Sigmoid colon (tissue), 7 donors: ENCODE measurements at places on chromosomes 4 and X.

DNA sequence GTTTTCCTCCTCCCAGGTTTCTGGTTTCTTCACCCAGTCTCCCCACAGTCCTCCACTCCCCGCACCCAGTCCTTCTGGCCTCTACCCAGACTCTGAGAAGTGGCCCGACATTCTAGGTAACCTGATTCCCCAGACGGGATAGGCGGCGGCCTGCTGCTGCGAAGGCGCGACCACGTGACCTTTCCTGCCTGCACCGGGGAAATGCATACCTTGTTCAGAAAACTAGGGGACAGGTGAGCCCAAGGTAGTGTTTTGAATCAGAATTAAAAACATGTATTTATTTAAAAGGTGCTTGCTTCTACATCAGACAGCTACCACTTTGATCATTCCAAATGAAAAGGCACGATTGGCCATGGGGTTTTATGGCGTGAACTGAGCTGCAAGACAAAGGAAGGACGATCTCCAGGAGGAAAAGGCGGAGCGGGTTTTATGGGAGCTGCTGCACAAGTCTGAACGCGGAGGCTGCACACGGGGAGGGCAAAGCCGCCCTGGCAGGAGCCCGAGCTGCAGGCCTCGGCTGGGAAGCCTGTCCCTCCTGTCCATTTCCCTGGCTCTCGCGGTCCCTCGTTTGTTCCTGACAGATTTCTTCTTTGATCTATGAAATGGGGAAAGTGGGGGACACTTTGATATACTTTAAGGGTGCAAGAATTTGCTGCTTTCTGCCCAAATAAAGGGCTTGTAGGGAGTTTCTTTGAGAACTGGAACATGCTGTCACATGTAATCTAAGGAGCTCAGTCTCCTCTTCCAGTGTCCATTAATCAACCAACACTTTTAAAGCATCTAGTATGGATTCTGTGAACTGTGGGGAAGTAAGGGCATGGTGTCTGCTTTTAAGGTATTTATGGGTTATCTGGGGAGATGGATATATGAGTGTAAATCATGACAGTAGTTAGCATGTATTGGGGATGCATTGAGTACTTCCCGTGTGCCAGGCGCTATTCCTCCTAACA lies 150.9 kb downstream of the SPRY1 start:
- DNase-seq = no peak

DNA sequence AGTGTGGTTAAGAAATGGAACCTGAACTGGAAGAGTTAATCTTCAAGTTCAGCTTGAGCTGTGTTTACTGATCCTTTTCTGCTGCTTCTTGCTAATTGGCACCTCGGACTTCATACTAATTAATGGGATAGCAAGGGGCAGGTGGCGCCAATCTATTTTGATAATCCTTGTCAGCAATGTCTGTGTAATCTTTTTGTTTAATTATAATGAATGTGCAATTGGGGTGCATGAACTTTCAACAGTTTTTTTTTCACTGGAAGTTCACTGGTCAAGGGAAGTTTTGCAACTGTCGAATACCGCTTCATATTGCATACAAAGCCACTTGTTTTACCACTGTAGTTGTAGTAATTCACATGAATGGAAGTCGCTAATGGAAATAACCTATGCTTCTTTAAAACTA lies 261.0 kb downstream of the BMPR1B start:
- DNase-seq = no peak

- DNase-seq = no peak
These were observed 73.2 kb upstream of the NPNT start for GRCh38 chr4:105822061-105822460.

GRCh38 chr4:140703463-140703862 lies 52.7 kb downstream of the TBC1D9 start:
- no peak for DNase-seq

- no peak for DNase-seq
These were observed 62.4 kb downstream of the MAOA start for GRCh38 chrX:43718546-43718945.

DNA sequence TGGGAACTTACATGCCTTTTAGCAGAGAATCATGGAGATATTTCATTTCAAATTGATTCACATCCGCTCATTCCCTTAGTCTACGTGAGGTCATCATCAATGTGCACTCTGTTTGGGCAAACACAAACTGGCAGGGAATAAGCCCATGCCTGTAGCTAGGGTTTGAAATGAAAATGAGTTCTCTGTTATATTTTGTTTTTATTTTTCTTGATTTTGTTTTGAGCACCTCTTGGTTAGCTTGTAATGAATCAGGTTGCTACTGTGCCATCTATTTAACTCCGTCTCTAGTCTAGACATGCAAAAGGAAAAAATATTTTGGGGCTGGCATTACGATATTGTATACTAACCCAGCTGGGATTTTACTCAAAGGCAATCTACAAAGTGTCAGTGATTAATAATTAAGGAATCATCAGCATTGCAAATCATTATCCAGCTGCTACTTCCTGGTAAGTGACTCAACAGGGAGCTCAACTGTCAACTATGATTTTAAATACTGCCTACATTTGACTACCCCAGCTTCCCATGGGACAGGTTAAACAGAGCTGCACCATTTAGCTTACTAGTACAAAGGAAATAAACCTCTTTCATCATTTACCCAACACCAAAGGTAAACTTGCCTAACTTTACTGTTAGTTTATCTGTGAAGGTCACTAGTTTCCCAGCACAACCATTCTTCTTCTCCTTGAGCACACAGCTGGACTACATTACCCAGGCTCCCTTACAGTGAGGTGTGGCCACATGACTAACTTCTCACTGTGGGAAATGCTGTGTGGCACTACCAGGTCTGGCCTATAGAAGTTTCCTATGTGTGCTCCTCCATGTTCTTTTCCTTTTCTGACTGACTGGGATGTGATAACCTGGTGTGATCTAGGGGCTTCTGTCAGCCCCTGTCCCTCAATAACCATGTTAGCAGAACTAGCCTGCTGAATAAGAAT lies 21.2 kb upstream of the TRPC5OS start:
- no peak for DNase-seq

DNA sequence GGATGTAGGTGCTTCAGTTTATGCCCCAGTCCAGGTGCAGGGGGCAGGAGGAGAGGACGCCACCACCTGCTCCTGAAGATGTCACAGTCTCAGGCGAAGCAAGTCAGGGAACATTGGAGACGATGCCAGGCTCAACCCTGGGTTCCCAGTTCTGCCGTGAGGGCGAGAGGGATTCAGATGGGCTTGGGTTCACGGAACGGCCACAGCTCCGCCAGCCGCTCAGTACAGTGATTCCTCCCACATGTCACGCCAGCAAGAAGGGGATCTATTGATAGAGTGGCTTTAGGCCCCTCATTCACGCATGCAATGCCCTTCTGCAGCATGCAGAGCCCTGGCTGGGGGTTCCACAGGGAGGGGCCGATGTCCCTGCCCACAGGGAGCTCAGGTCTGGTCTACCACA lies 34.2 kb downstream of the ADRA2C start:
- no peak for DNase-seq

GRCh38 chr4:180617196-180617595 lies 1626.0 kb upstream of the TENM3 start:
- DNase-seq = no peak

- DNase-seq = no peak
These were observed 223.6 kb downstream of the RBMX2 start for GRCh38 chrX:130625386-130625785.

DNA sequence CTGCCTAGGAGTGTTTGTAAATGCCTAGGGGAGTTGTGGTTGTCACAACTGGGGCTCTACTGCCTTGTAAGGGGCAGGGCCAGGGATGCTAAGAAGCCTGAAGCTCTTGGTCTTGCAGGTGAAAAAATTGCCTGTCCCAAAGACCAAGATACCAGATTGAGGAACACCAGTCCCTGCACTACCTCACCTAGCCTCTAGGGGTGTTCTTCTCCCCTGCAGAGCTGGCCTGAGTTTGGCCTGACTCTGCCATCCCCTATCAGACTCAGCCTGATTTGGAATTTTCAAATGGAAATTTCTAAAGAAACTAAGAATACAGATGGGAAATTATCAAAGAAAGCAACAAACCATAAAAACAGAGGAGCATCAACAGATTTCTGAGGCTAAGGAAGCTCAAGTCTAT lies 90.4 kb downstream of the ZC4H2 start:
- DNase-seq = no peak

DNA sequence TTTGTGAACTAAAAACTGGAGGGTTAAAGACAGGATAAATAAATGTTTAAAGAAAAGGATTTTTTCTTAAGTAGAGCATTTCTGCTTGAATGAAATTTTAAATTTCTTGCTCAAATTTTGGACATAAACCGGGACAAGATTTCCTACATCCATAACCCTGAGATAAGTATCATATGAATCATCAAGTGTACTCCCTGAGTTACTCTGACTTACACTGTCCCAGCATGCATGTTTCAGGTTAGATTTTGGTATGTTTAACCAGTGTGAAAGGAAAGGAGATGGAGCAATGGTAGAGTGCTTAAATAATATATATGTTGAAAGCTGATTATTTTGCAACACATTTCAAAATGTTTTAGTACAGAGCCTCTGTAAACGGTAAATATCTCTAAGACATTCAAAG lies 175.2 kb downstream of the ADGRL3 start:
- no peak for DNase-seq

DNA sequence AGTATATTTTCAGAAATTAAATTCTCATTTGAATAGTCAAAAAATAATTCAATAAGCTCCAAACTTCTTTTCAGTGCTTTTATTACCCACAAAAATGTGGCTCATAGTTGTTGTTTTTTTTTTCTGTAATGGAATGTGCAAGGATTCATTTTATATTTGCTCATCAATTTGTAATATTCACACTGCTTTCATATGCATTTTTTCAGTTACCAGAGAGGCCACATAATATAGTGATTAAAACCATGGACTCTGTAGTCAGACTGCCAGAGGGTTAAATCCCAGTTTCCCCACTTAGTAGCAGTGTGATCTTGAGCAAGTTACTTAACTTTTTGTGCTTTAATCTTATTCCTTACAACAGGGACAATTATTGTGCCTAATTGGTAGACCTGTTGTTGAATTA lies 64.5 kb downstream of the FAM9B start:
- no peak for DNase-seq

DNA sequence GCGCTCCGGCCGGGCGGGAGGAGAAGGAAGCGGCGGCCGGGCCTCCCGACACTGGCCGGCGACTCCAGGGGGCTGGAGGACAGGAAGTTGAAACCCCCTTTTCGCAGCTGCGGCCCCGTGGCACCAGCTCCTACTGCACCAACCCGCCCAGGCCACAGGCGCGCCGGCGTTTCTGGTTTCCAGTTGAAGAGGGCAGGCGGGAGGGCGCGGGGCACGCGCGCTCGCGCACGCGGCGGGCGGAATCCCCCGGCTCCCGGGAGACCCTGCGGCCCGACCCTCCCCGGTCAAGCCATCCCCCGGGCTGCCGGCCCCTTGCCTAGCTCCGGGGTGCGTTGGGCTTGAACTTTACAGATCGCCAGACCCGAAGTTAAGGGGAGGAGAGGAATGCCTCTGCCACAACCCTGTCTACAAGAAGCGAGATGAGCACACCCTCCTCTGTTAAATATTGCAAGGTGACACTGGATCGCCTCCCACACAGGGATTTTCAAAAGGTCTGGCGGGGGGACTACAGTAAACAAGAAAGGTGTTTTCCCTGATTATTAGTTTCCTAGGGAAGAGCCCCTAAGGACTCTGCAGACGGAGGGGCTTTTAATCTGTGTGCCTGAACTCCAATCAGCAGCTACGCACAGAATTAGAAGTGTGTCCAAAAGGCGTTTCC lies 1.4 kb downstream of the ELOVL6 start:
- DNase-seq = peak; percentile 73

DNA sequence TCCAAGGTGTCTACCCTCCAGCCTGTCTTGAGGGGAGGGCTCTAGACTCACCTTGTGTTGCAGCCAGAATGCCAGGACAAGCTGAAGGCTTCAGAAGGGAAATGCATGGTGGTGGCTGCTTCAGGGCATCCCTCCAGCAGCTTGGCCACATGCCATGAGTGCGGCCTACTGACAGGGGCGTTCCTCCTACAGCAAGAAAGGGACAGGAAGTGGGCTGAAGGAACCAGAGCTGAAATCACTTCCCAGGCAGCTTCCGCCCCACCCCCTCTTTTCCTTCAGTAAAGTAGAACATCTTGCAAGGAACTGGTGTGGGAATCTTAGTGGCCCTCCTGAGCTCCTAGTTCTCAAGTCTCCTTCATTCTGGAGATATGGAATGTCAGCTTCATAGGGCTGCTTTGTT lies 167.5 kb upstream of the DGKK start:
- DNase-seq = no peak

DNA sequence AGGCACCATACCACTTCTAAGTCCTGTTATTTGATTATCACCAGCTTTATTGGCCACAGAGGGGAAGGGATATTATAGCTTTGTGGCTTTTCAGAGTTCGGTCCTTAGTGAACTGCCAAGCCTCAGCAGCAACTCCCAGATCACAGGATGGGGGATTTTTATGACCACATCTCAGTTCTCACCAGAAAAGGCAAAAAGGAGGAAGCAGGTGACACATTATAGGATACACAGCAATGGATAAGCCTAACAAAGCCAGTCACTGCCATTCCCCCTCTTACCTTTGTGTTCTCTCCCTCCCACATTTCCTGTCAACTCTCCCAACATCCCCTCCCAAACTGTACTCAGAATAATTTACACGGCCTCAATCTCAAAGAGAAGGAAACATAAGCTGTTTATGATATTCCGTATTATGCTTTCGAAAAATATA lies 142.8 kb downstream of the MGST2 start:
- DNase-seq = no peak

DNA sequence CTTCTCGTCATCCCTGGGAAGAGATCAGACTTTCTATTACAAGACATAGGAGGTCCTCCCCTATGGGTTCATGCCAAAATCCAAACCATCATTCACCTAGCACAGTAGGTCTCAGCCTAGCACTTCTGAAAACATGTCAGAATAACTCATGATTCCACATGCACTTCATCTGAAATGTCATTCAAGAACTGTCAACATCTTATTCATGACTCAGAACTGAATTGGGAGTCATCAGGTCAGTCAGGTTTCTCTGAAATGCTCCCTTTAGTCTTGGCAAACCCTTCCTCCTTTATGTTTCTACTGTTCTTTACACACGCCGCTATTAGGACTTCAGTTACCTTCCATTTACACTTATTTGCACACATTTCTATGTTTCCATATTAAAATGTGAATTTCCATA lies 67.2 kb downstream of the ANTXR2 start:
- no peak for DNase-seq

DNA sequence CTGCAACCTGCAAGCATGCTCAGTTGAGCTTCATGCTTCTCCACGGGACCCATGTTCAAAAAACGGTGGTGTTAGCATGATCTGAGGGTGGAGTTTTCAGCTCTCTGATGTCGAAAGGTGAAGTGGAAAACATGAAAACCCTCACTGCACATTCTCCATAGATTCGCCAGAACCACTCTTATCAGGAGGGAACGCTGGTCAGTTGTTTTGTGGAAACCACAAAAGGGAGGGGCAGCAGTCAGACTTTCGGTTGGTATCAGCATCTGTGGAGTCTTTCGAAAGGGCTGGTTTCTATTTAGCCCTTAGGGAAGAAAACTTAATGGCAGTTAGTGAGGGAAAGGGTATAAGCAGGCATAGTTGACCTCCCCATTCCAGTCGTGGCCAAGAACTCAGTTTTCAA lies 12.6 kb downstream of the PPA2 start:
- no peak for DNase-seq
